Fibroblast of villous mesenchyme (primary cell): ENCODE measurements at places on chromosomes 4 and X. TPM values are rescaled to one million over a fixed set of nuclear protein-coding genes. Genes with fewer than 3 reads are reported as not detected.

DNA sequence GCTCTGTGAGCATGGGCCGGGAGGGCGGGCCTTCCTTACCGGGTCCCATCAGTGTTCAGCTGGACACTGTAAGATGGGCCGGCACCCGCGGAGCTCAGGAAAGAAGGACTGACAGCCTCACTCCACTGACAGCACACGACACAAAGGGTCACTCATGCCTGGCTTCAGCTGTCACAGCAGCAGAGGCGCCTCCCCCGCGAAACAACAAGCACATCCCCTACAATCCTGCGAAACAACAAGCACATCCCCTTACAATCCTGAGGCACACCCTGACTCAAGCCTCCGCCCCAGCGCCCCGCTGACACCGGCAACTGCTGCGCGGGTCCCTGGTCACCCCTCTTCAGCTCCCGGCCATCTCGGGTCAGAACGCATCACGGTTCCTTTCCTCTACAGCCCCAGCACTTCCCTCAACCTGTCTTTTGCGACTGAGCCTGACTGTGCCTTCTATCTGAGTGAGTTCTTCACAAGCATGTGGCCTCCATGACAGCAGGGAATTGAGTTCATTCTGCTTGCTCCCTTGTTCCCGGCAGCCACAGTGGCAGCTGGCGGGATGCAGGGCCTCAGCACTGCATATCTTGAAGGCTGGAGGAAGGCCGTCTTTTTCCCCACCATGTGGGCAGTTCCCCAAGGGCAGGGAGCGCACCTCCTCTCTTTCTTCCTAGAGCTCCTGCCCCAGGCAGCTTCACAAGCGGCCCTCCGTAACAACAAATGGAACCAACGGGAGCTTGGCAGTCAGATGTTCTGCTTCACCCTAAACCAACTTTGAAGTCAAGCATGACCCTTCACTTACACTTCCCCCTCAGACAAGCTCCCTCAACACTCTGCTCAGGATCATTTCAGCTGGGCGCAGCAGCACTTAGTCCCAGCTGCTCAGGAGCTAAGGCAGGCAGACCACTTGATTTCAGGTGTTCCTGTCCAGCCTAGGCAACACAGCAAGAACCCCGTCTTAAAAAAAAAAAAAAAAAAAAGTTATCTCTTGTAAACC lies 39.6 kb downstream of the SCD5 start:
- no peak for DNase-seq

DNA sequence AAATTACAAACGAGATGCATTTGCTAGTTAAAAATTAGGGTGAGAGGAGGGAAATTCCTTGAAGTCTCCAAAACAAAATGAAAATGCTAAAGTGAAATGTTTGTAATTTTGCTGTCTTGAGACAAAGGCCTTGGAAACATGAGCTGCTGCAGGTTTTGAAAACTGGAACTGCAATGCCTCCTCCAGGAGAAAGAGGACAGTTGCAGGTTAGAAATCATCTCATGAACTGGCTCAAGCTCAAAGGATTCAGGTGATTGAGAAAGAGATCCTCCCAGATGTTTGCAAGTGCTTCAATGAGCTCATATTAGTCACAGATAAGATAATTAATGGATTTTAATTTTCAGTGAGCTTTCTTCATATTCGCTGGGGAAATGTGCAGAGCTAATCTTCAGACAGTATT lies 32.4 kb downstream of the SMPX start:
- peak; percentile 49 for DNase-seq

DNA sequence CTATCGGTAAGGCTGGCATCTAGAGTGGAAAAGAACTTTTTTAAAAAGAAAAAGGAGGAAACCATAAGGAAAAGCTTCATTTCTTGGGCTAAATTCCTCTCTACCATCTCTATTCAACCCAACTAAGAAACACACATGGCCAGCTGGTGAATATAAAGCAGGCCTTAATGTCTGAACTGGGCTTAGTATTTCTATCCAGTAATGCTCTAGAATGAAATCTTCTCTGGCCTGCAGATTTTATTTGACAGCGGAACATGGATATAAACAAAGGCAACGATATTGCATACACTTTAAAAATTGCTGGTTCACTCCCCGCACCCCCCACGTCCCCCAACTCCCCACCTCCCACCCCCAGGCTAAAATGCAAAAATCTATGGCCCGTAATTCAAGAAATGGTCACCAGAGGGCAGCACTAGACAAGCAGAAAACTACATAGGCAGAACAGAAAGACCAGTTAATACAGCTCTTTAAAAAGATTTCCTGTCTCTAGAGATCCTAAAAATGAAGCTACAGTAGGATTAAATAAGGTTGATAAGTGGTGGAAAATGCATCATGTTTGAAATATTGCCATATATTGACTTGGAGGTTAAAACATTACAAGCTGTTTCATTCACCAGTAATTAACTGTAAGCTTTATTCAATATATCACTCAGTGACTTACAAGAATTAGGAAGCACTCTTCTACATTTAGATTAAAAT lies 155.2 kb upstream of the GALNT7 start:
- DNase-seq, result peak; percentile 45

DNA sequence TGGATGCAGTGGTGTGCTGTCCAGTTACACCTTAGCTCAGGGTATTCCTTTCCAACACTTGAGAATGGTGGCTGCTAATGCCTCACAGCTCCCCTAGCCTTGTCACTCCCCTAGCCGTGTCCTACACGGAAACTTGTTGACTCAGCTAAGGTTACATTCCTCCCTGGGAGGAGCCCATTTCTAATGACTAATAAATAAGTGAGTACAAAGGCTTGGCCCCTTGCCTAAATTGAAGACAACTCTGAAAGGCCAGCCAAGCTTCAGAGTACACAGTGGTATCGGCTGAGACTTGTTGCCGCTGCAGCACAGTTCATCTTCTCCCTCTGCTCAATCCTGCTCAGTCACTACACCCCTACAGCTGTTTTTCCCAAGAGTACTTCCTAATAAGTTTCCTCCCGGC lies 21.2 kb upstream of the SLC25A31 start:
- DNase-seq, result peak; percentile 39

GRCh38 chr4:159341522-159341921 lies 238.6 kb downstream of the RAPGEF2 start:
- DNase-seq, result peak; percentile 78

Gene PLA2G12A
- 11.7 and 14.2 TPM in 2 replicates for total RNA-seq

Gene P2RY8
- total RNA-seq, result not detected in 2 replicates
